ENCODE measurements at places on chromosomes 5 and 9.
A peak's percentile ranks its signal among the peaks of the same experiment; 100 is the strongest.

GRCh38 chr9:86893811-86894490 is 53.4 kb downstream of the GAS1 start:
- no peak for DNase-seq

DNA sequence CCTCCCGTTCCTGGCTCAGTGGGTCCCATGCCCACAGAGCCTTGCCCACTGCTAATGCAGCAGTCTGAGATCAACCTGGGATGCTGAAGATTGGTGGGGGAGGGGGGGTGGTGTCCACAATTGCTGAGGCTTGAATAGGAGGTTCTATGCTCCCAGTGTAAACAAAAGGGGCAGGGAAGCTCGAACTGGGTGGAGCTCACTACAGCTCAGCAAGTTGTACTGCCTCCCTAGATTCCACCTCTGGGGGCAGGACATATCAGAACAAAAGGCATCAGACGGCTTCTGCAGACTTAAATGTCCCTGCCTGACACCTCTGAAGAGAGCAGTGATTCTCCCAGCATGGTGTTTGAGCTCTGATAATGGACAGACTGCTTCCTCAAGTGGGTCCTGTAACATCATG is 885.6 kb upstream of the COX7C start:
- no peak for DNase-seq

- DNase-seq: peak; percentile 84
These were observed 29.9 kb downstream of the EXOC3 start for GRCh38 chr5:472656-473550.

DNA sequence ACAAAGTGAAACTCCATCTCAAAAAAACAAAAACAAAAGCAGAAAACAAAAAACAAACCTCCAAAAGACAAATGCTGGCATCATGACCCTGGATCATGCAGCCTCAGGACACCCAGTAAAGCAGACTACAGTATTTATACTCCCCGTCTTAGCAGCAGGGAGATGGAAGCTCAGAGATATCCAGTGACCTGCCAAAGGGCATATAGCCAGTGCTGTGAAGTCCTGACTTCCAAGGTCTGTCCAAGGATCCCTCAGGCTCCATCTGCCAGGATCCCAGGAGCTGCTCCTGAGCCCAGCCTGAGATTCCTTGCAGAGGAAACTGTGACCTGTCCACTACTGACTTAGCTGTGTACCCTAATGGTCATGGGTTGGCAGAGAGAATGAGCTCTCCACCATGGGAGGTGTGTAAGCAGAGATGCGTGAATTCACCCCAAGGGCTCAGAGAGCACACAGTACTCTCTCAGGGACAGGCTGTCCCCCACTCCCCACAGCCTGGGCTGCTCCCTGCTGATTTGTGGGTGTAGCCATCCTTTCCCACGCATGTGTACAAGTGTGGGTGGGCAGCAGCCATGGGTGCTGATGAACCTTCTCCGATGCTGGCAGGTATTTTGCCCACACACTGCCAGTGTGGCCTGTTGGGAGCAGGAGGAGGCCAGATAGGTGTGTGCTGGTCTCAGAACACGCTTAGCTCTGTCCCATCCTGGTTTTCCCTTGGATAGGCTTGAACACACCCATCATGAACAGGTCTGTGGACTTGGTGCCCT is 2.1 kb upstream of the WNK2 start:
- DNase-seq: no peak

- DNase-seq: no peak
These were observed 82.1 kb downstream of the FBN2 start for GRCh38 chr5:128455841-128456361.

- DNase-seq: no peak
These were observed 155.7 kb downstream of the FBXL7 start for GRCh38 chr5:15655683-15656082.

DNA sequence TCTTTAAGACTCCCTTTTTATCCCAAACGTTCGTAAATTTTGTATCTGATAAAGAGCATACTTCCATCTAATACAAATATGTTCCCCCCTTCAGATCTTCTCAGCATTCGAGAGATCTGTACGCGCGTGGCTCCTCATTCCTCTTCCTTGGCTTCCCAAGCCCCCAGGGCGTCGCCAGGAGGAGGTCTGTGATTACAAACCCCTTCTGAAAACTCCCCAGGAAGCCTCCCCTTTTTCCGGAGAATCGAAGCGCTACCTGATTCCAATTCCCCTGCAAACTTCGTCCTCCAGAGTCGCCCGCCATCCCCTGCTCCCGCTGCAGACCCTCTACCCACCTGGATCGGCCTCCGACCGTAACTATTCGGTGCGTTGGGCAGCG is 19.9 kb downstream of the CDKN2A start:
- no peak for DNase-seq

DNA sequence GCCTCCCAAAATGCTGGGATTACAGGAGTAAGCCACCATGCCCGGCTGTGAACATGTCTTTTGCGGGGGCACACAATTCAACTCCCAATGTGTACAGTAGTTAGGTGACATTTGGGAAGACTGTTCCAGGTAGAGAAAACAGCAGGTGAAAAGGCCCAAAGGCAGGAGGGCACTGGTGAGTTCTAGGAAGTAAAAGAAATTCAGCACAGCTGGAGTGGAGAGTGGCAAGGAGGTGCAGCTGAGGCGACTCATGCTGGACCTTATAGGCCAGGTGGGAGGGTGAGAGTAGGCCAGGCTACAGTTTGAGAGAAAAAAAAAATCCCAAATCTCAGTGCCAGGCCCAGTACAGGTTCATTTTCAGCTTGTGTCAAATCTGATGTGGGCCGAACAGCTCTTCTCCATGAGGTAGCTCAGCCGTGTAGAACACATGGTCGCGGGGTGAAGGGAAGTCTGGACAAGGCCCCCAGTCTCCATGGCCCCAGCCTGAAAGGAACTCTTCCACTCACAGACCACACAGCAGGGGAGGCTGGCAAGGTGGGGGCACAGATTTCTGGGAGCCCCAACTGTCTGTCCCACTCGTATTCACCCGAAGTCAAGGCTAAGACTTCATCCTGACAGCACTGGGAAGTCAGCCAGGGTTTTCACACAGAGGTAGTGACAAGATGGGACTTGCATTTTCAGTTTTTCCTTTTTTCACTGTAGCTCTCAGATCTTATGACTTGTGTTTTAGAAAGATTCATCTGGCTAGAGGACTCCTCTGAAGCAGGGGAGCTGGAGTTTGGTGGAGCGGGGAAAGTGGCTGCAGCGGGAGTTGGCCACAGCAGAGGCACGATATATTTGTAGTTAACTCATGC is 4.5 kb upstream of the HNRNPAB start:
- no peak for DNase-seq

- DNase-seq: no peak
These were observed 50.8 kb downstream of the NEURL1B start for GRCh38 chr5:172691886-172692285.

DNA sequence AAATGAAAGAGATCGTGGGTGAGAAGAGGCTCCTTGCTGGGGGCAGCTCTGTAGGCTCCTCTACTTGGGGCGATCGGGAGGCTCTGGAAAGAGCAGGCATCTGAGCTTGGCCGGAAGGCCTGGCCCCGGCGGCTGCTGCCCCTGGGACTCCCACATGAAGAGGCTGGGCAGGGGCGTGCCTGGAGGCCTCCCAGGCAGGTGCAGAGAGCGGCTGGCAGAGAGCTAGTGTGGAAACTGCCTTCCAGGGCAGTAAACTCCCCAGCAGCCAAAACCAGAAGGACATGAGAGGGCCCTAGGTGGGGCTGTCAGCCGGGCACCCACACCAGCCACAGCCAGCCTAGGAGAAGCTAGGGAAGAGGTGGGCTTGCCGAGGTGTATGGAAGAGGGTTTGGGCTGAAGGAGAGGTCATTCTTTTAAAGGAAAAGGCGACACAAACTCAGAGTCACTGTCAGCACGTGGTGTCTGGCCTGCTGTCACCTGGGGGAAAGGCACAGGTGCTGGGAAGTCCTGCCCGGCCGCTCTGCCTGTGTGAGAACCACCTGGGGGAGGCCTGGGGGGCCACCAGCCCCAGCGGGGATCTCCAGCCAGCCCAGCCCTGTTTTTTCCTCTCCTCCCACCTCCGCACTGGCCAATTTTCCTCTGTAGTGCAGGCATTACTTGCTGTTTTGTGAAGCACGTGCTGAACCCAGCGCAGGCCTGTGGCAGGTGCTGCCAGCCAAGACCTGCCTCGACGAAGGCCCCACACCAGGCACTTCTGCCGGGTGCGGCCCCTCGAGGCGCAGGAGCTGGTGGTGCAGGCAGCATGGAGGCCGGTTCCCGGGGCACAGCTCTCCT is 44.8 kb upstream of the EGFL7 start:
- no peak for DNase-seq
